ENCODE measurements at places on chromosomes 4 and X.
A peak's percentile ranks its signal among the peaks of the same experiment; 100 is the strongest.

GRCh38 chrX:40908857-40909475 lies 173.6 kb upstream of the MED14 start:
- DNase-seq: peak; percentile 33

DNA sequence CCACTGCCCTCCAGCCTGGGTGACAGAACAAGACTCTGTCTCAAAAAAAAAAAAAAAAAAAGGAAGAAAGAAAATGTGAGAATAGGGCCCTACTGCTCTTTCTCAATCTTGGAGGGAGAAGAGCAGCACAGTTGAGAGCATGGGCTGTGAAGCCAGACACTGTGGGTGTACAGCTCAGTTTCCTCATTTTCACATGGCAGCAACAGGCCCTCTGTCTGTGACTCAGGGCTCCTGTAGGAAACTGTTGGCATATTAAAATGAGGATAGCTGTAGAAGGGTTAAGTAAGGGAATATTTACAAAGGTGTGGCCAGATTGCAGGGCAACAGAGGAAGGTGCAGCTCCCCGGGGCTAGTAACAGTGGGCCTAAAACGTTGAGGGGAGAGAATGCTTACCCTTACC lies 3.4 kb downstream of the AKAP14 start:
- DNase-seq: no peak

GRCh38 chr4:81503586-81503985 lies 31.9 kb upstream of the RASGEF1B start:
- no peak for DNase-seq

DNA sequence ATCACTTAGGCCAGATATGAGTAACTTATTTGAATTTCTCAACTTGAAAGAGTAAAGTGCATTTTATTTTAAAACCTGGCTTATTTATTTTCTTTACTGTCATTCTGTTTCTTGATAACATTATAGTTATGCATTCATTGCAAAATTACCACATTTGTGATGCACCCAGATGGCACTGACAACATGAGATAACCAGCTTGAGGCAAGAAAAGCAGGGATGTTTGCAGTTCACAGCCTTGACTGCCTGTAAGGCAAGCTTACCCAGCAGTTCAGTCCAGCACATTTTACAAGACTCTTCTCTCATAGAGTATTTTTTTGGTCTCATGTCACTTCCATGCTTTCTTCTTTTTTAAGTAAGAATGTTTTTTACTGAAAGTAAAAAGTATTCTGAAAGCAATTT lies 25.3 kb upstream of the EPGN start:
- DNase-seq: no peak

- no peak for DNase-seq
These were observed 386.4 kb upstream of the RPS6KA3 start for GRCh38 chrX:20653070-20653469.

DNA sequence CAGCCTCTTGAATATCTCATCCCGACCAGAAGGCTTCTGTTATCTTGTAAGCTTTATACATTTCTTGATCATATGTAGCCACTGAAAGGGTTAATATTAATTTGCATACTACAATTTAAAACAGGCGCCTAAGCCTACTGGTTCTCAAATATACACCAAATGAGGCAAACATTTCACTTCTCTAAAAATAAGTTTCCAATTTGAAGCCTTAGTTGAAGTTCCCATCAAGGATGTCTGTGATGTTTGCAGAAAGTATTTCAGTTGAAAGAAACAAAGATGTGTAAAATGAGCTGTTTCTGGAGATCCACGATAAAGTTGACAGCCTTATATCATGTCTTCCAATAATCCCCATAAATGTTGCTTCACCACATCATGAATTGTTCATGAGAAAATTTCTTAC lies 70.6 kb downstream of the KIT start:
- no peak for DNase-seq

- DNase-seq: no peak
These were observed 121.1 kb upstream of the FAM9C start for GRCh38 chrX:13165266-13166189.

DNA sequence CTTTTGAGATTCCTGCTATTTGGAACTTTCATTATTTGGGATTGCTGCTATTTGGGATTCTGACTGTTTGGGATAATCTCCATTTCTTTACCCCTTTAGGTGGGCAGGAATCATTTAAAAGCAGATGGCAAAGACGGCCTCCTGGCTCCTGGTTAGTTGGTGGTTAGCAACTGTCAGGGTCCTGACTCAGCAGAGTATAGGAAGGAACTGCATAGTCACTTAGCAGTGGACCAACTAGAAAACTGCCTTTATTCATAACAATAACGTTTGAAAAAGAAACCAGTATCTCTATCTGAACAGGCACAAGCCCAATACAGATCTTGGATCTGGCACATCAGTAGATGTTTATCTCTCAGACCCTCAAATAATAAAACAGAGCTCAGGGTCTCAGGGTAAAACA lies 469.7 kb upstream of the FGF16 start:
- DNase-seq: no peak

DNA sequence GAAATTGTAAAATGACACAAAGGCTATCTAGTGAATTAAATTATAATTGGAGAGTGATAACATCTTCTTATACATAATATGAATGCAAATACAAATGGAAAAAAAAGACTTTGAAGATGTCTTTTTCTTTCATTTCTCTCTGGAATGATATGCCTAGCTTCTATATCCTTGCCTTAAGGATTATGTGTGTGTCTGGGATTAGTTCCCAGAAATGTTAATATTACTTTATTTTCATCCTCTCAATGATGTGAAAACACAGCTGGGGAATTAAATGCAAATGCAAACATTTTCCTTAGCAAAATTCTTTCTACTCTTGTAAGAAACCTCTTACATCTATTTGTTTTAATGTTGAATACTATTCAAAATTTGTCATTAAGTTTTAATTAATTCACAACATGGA lies 441.9 kb downstream of the FSTL5 start:
- no peak for DNase-seq

- no peak for DNase-seq
These were observed 1905.4 kb downstream of the C4orf33 start for GRCh38 chr4:131001371-131001770.

- peak; percentile 7 for DNase-seq
These were observed 12.7 kb downstream of the ART3 start for GRCh38 chr4:76087007-76087769.

DNA sequence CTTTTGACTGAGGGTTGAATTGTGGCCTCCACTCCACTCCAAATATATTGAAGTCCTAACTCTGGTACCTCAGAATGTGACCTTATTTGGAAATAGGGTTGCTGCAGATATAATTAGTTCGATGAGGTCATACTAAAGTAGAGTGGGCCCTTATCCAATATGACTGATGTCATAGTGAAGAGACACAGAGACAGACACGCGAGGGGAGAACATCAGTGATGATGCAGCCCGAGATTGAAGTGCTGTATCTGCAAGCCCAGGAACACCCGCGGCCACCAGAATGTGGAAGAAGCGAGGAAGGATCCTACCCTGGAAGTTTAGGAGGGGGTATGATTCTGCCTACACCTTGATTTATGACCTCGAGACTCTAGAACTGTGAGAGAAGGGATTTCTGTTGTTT lies 279.0 kb downstream of the ANKRD50 start:
- DNase-seq: no peak

- no peak for DNase-seq
These were observed 1282.0 kb downstream of the PCDH7 start for GRCh38 chr4:32002037-32002747.

DNA sequence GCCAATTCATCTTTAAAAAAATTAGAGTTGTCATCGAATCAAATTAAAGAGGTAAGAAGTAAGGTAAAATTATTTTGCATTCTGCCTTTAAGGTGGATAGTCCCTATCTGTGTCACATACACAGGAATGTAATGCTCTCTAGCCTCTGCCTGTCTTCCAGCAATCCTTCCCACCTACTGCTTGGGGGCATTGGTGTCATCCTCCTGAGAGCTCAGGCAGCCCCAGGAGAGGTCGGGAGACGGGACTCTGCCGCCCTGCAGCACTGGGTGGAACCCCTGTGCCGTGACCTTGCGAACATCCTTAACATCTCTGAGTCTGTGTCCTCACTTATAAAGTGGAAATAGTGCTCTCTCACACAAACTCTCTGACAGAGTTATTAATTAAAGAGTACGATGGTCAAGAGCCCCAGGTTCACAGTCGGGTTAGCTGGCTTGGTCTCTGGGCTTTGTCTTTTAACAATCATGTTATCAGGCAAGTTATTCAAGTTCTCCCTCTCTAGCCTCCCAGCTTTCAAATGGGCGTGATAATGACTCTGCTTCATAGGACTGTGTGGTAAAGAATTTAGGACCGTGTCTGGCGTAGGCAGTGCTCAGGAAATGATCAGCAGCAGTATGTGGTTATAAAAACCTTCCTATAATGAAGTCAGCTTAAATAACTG lies 10.2 kb downstream of the TLR3 start:
- DNase-seq: no peak

DNA sequence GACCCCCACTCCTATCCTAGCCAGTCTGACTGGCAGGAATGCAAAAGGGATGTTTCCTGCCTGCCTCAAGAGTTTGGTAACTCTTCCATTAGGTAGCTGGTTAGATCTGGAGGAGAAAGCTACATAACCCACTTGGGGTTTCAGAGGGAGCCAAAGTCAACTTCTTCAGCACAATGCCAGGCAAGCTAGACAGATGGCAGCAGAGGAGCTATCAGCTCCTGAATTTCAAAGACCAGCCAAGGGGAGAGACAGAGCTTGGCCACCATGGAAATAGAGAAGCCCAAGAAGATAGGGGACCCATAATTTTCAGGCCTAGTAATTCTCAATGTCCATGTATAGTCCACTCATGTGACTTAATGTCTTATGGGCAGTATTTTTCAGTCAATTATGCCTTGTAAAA lies 56.4 kb downstream of the PGRMC1 start:
- DNase-seq: no peak

GRCh38 chr4:26248647-26249046 lies 72.2 kb upstream of the RBPJ start:
- peak; percentile 85 for DNase-seq

DNA sequence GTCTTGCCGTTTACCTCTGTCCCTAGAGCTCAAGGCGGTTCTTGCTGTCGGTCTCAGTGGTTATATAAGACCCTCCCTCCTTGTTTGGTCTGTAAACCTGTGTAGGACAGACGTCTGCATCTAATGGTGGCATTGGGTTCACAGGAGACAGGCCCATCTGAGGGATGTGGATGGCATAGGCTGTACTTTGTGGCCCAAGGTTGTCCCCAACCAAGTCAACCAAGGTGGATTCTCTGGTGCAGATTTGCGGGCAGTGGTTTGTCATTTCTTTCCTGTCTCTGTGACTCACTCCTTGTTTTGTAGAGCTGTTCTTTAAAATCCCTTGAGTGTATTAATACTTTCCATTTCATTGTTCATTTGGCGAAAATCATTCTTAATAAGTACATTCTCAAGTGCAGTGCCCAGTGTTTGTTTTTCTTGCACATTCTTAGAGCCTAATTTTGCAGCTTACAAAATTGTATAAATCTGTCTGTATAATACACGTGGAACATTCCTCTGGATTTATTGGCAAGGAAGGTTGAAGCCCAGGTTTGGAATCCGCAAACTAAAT lies 68.0 kb upstream of the TLR2 start:
- DNase-seq: no peak

- DNase-seq: no peak
These were observed 14.5 kb downstream of the CRMP1 start for GRCh38 chr4:5878359-5878758.

- DNase-seq: no peak
These were observed 217.5 kb upstream of the TEX13C start for GRCh38 chrX:125101971-125102755.

GRCh38 chr4:69707807-69708206 lies 52.6 kb downstream of the SULT1B1 start:
- no peak for DNase-seq

- no peak for DNase-seq
These were observed 1263.1 kb downstream of the PCDH7 start for GRCh38 chr4:31983246-31983645.

GRCh38 chr4:173534434-173534833 lies 4.4 kb upstream of the HAND2 start:
- DNase-seq: no peak

GRCh38 chr4:20095805-20096541 lies 155.7 kb upstream of the SLIT2 start:
- DNase-seq: no peak

DNA sequence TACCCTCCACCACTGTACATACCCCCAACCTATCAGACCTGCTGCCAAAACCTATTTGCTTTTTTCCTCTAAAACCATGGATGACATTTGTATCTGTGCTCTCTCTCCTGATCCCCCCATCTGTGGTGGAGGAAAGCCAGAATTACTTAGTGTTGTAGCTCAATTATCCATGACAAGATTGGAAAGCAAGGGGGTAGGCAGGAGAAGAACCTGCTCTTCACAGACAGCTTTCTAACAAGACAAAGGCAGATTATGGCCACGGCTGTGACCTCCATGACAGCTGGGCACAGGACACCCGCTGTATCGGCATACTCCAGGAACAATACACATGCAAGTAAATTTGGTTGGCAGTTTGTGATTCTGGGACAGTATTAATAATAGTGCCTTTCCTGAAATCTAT lies 186.7 kb downstream of the ENOX2 start:
- no peak for DNase-seq

DNA sequence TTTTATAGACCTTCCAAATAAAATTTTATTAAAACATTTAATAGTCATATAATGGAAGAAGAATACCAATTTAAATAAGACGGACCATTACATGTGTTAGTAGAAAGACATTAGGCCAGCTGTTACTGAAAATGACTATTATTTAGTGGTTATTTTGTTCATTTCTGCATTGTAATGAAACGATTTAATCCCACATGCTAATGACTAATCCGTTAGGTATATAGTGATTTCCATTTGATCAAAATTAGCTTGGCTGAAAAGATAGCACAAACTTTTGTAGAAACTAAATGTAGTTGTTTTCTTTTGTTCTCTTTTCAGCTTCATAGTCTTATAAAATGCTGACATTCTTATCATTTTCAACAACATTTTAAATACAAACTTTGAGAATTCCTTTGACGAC lies 556.1 kb upstream of the TENM3 start:
- no peak for DNase-seq

DNA sequence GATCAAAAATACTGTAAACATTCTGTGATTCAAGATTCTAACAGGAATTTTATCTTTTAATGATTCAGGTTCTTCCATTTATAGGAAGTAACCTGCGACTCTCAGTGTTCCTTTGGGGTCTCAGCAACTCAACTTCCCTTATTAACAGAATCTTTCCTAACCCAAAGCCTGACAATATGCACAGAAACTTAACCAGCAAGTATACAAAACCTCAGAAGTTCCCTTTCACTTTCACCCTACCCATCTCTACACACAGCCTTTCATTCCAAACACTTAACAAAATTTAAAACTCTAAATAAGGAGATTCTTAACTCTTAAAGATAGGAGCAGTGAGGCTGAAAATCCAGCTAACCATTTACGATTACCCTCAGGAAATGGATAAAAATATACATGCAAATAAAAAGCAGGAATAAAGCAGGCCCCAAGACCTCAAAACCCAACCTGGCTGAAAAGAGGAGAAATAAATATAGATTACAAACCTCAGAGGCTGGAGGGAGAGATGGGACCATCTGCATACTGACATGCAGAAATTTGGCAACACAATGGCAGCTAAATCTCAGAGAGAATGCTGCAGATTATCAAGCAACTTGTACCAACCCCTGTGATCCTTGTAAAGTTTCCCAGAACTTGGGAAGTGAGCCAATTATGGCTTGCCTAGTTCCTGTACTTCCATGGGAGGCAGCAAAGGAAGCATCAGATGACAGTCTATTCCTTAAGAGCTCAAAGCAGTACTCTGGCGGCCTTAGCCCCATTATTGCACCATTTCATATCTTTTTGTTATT lies 101.0 kb downstream of the ATP11C start:
- DNase-seq: peak; percentile 18
